ENCODE measurements at places on chromosomes 7 and 10.

DNA sequence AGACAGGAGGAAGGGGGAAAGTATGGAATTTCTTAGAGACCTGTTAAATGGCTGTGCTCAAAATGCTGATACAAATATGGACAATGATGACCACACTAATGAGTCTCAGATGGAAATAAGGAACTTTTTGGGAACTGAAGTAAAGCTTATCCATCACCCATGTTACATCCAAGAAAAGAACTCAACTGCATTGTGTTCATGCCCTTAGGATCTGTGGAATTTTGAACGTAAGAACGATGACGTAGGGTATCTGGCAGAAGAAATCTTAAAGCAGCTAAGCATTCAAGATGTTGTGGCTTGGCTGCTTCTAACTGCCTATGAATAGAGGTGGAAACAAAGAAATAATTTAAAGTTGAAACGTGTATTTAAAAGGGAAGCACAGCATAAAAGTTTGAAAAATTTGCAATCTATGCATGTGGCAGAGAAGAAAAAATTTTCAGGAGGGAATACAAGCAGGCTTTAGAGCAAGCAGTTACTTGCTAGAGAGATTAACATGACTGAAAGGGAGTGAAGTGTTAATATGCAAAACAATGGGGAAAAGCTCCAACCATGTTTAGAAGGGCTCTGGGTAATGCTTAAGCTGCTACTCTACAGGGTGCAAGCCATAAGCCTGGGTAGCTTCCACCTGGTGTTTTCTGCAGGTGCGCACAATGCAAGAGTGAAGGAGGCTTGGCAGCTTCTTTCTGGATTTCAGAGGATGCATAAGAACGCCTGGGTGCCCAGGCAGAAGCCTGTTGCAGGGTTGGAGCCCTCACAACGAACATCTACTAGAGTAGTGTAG lies 499.7 kb upstream of the SEMA3D start:
- no peak for DNase-seq

- DNase-seq = no peak
Measured at GRCh38 chr7:130141161-130141883, 63.9 kb downstream of the TMEM209 start.

- DNase-seq = peak; percentile 37
Measured at GRCh38 chr7:121062671-121063279, 74.3 kb downstream of the CPED1 start.

DNA sequence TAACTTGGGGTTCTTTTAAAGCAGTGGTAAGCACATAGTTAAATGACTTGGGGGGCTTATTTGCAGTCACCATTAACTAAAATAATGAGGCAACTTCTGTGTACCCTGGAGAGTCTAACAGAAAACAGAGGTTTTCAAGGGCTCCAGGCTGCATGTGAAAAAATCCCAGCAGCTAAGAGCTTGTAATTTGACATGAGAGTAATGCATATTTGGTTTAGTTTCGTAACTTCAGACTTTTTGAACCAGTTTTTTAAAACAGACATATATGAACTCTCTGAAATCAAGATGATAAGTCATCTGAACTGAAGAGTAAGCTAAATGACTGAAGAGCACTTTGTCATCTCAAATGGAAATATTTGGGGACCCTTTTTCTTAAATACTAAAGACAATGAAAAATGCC lies 40.2 kb upstream of the IFRD1 start:
- DNase-seq = no peak

DNA sequence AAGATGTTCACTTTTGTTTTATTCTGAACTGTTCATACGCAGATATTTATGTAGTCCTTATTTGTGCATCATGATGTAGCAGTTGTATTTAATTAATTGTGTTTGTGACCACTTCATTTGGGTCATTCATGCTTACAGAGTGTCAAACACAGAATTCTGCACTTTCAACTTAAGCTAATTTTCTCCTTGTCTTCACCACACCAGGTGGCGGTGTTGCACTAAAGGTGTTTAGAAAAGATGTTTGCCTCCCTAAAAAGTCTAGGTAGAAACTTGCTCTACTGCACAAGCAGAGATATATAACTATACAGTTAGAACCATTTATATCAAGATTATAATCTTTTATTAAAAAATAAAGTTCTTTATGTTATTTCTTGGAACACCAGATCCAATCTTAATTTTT lies 1.3 kb upstream of the TAS2R38 start:
- peak; percentile 67 for DNase-seq

DNA sequence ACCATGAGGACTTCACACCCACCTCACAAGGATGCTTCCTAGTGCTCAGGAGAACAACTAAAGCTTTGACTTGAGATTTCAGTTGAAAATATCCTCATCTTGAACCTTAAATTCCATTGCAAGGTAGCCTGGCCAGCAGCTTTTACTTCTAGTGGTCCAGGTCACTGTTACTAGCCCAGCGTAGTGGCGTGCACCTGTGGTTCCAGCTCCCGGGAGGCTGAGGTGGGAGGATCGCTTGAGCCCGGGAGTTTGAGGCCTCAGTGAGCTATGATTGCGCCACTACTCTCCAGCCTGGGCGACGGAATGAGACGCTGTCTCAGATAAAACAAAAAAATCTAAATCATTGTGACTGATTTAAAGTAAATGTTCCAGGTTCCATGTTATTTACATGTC lies 28.3 kb upstream of the PRKAR1B start:
- no peak for DNase-seq

GRCh38 chr10:78115135-78115853 lies 81.6 kb downstream of the RPS24 start:
- no peak for DNase-seq

GRCh38 chr7:13998866-13999265 lies 9.4 kb upstream of the ETV1 start:
- DNase-seq = no peak

GRCh38 chr10:114399576-114399975 lies 4.7 kb downstream of the AFAP1L2 start:
- no peak for DNase-seq

GRCh38 chr7:42722716-42723115 lies 189.2 kb downstream of the C7orf25 start:
- no peak for DNase-seq

DNA sequence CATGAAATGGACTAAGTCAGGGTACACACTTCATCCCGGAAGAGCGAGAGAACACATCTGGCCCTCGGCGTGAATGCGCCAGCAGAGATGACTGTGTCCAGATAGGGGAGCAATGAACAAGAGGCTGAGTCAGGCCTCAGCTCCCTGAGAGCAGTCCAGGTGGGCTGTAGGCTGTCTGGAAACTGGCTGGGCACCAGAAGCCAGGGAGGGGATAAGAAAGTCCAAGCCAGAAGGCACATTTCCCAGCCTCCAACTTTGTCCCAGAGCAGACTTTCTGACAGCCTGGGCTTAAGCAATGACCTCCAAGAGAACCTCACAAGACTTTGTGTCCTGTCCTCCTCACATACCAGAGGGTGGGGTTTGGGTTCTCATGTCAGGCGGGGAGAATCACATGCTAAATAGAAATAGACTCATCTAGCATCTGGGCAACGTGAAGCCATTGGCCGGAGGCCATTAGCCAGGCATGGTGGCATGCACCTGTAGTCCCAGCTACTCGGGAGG lies 157.2 kb downstream of the ARHGAP12 start:
- DNase-seq = no peak

DNA sequence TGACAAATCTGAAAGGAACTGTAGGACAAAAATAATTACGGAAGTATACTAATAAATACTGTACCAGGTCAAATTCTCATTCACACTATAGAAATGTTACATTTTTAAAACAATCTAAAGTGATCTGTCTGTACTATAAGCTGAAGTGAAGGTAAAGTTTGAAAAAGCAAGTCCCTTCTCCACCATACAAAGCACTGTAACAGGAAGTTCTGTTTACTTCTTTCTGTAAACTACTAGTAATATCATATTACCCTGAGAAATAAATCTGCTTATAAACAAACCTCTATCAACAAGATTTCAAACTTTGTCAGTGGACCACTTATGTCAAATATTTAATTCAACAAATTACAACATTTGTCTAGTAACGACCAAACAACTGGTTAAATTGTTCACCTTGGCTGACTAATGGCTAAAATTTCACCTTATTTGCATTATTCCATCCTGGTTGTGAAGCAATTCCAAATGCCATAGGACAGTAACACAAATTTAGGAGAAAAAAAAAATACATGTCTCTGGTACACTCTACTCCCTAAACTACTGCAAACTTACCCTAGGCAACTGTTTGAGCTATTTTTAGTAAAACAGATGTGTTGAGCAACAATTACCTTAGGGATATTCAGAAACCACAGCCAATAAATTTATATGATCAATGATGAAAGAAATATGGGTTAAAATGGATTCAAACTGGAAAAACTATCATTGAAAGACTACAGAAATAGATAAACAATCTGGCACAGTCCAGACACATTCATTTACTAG lies 126.0 kb downstream of the NRBF2 start:
- DNase-seq = no peak

GRCh38 chr10:34758447-34758996 lies 56.6 kb downstream of the PARD3 start:
- peak; percentile 41 for DNase-seq

DNA sequence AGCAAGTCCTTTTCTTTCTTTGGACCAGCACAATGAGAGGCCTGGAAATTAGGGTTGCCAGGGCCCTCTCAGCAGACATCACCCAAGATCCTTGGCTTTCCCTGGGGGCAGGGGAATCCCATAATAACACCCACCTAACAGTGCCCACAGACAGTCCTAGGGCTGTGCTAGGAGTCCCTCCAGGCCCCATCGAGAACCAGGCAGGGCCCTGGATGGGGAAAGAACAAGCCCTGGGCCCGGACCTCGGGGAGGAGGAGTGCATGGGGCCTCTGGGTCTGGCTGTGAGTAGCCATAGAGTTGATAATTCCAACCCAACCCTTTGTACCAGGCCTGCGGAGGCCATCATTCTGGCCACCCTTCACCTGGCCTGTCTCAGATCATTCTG lies 201.2 kb upstream of the ZMIZ1 start:
- DNase-seq = no peak

- no peak for DNase-seq
Measured at GRCh38 chr10:102960157-102960556, 42.1 kb downstream of the CNNM2 start.

DNA sequence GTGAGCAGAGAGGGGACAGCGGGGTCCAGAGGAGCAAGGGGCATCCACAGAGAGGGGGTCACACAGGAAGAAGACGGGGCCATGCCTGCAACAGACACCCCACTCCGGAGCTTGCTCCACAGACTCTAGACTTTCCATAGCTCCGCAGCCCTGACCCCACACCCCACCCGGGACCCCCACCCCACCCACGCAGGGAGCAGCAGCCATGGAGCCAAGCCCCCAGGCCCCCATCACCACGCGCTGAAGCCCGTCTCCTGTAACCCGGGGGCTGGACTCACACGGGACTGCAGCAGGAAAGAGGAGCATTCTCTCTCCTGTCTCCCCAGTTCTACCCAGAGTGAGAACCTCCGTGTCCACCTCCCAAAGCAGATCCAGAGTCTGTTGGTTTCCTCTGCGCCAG lies 38.8 kb upstream of the ADGRA1 start:
- no peak for DNase-seq

DNA sequence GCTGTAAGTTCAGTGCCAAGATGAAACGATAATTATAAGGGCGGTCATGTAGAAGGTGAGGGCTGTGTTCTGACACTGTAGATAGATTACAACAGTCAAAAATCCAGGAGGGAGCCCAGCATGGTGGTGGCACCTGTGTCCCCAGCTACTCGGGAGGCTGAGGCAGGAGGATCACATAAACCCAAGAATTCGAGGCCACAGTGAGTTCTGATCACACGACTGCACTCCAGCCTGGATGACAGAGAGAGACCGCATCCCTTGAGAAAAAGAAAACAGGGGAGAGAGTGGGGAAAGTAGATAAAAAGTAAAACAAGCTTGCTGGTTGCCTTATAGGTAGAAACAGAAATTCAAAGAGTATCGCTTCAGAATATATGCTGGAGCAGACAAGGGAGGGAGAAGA lies 52.1 kb downstream of the KCNH2 start:
- no peak for DNase-seq

- DNase-seq = peak; percentile 58
Measured at GRCh38 chr10:68721673-68722335, 765 bp downstream of the CCAR1 start.

DNA sequence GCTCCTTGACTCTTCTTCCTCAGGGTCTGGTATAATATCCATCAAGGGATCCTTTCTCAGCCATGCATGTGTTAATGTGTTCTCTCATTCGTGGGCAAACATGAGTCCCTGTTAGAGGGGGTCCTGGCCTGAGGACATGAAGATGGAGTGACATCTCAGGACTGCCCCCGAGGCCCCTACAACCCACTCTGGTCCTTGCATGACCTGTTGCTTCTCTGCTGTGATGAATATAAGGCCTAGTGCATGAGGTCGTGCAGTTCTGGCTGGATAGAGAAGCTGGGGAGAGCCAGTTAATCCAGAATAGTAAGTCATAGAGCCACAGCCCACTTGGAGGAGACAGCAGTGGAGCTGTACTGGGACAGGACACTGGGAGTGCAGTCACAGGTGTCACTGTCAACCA lies 4.6 kb upstream of the VWC2 start:
- DNase-seq = no peak

GRCh38 chr7:128352153-128352537 lies 8.4 kb upstream of the RBM28 start:
- DNase-seq = peak; percentile 72

DNA sequence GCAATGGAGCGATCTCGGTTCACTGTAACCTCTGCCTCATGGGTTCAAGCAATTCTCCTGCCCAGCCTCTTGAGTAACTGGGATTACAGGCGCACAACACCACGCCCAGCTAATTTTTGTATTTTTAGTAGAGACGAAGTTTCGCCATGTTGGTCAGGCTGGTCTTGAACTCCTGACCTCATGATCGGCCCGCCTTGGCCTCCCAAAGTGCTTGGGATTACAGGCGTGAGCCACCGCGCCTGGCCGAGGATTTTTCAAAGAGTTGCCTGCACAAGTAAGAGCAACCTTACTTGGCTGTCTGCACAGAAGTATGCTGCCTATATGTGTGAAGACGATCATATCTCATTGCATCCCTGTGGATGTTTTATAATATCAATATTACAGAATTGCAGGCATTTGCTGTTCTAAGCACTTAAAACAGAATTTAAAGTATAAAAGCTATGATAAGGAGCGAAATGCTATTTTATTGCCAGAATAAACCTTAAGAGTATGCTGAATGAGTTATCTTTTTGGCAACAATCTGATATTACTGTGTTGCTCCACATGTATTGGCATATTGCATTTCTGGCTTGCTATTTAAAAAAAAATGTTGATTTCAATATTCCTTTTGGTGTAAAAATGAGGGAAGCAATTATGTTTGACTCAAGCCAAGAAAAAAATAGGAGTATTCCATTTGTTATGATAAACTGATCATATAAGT lies 379.4 kb upstream of the SEMA3D start:
- DNase-seq = no peak

DNA sequence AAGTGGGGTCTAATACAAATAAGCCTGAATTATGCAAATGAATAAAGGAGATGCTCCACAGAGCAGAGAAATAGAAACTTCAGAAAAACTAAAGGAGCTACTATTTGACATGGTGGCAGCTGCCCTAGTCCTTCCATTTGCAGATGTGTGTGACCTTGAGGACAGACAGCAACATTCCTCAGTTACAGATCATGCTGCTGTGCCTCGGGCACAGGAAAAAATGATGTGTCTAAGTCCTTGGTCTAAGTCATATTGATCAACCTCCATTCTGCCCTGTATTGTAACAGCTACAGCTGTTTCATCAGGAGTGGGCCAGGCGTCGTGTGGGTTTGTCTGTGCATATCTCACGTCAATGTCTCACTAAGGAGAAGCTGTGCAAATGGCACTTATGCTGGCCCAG lies 710.4 kb downstream of the TNS3 start:
- DNase-seq = no peak
